ENCODE measurements at places on chromosomes 5 and 9.

GRCh38 chr9:78821126-78821822, 524.3 kb downstream of the PSAT1 start:
- peak; percentile 49 for DNase-seq

- no peak for DNase-seq
Observed at GRCh38 chr5:82418608-82418950, 140.4 kb upstream of the RPS23 start.

GRCh38 chr5:150206098-150206778, 16.4 kb downstream of the SLC6A7 start:
- no peak for DNase-seq

- peak; percentile 65 for DNase-seq
Observed at GRCh38 chr9:134863941-134864820, 16.4 kb upstream of the FCN2 start.

DNA sequence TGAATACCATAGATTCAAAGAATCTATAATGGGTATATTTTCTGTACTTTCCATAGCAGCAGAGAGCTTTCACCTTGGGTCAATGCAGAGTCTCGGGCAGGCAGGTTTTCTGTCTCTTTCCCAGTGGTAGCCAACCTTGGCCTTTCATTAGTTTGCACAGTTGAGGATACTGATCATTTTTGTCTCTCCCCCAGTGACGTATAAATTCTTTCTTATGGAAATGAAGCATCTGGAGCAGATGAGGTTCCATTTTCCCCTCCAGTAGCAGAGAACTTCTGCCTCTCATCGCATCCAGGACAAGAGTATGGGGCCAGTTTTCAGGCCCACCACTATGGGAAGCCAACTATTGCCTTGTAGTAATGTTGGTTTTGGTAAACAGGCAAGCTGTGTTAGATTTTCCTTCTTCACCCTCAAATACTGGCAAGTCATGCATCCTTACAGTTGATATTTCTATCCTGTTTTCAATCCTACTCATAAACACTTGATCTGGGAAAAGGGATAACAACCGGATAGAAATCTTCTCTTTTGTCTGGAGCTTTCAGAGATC, 845.2 kb upstream of the CDH18 start:
- DNase-seq = no peak

DNA sequence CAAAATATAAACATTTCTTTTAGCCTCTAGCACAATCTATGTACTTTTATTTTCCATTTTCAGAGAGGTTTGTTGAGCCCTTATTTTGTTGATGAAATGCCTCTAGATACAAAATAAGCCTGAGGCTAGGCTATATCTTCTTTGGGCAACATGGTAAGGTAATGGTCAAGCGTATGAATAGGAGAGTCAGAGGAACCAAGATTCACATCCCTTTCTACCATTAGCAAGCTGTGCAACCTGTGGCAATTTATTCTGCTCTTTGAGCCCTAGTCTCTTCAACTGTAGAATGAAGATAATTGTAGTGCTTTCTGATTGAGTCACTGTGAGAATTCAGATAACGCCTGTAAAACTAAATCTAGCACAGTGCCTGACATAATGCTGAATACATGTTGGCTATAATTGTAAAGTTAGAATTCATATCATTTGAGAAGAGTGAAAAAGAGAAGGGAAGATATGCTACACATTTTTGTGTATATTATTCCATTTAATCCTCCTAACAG, 412.5 kb downstream of the CCDC171 start:
- DNase-seq = peak; percentile 40

GRCh38 chr9:125758986-125759763, 12.0 kb downstream of the PBX3 start:
- DNase-seq = no peak

DNA sequence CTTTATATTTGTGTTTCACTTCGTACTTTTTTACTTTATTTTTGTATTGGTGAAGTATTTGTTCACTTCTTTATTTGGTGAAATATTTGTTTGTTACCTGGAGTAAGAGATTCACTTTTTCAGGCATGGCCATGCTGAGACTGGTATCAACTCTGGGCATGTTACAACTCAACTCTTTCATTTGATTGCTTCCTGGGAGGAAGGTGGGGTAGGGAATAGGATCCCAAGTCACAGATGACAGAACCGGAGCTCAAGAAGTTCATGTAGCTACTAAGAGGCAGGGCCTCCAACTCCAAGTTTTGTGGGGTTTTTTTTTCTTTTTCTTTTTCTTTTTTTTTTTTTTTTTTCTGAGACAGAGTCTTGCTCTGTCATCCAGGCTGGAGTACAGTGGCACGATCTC, 6.1 kb upstream of the ADGRD2 start:
- no peak for DNase-seq
